Ammon's horn (tissue), 1 donor: ENCODE measurements at places on chromosomes 6 and 20.

DNA sequence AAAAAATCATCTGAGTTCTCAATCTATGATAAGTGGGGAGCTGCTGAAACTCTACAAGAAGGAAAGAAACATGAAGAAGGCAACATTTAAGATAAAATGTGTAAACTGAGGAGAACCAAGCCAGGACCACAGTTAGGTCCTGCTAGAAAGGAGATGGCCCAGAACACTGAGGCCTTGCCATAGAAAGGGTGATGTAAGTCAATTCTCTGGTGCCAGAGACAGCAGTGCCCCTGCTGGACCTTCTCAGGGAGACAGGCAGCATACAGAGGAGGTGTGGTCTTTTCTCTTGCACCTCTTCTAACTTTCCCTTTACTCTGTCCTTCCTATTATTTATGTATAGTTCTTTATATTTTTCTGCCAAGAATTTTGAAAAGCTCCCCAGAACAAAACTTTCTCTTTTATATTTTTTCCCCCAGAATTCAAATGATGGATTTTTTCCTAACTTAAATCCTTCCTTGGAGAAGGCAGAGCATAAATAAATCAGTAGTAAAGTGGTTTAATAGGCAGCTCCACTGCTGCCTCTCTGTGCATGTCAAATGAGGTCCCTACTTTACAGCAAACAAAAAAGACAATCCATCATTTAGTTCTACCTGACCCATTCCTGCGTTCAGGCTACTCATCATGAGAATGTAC is 9.0 kb downstream of the UQCC2 start:
- DNase-seq: peak; percentile 43

DNA sequence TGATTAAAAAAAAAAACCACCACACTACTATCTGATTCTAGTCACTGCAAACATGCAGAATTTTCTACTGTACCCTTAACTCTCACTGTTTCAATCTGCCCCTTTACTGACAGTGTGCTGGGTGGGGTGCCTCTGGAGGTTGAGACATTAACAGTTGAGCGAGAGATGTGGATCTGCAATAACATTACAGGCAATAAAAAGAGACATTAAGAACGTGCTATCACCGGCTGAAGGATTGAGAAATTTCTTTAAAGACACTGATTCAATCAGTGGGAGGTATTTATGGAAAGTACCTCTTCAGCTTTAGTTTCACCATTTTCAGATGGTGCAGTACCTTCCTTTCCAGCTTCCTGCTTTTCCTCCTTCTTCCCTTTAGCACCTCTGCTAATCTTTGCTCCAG is 32.5 kb downstream of the HMGN3 start:
- DNase-seq: no peak

DNA sequence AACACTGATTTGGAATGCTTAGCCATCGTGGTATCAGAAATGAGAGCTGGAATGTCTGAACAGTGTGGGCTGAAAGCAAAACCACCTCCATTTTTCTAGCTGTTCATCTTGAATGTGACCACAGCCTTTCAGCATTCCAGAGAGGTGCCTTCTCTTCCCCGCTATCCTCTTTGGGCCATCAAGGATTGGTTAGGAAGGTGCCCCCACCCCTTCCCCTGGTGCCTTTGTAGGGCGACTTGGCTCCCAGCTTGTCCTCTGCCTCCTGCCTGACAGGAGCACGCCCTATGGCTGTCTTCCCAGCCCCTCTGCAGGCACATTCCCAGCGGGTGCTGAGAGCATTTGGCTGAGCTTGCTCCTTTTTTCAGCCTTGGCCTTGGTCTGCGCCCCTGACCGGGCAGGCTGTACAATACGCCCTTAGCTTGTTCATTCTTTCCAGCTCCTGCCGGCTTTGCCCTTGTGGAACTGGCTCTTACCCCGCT is 97.5 kb downstream of the ARMC2 start:
- DNase-seq: peak; percentile 87

DNA sequence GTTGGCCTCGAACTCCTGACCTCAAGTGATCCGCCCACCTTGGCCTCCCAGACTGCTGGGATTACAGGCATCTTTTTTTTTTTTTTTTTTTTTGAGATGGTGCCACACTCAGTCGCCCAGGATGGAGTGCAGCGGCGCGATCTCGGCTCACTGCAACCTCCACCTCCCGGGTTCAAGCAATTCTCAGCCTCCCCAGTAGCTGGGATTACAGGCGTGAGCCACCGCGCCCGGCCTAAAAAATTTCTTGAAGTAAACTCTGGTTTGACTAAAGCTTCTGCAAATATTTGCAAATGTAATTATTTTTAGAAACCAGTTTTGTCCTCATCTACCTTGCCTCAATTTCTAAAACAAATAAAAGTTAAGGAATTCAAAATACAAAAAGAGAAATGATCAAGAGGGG is 1.2 kb downstream of the IBTK start:
- DNase-seq: no peak

GRCh38 chr20:9031991-9032390 is 36.9 kb upstream of the PLCB4 start:
- DNase-seq: no peak

- no peak for DNase-seq
Measured at GRCh38 chr6:127243501-127243900, 23.2 kb upstream of the RNF146 start.

GRCh38 chr6:55445648-55446204 is 118.5 kb downstream of the GFRAL start:
- DNase-seq: peak; percentile 45

DNA sequence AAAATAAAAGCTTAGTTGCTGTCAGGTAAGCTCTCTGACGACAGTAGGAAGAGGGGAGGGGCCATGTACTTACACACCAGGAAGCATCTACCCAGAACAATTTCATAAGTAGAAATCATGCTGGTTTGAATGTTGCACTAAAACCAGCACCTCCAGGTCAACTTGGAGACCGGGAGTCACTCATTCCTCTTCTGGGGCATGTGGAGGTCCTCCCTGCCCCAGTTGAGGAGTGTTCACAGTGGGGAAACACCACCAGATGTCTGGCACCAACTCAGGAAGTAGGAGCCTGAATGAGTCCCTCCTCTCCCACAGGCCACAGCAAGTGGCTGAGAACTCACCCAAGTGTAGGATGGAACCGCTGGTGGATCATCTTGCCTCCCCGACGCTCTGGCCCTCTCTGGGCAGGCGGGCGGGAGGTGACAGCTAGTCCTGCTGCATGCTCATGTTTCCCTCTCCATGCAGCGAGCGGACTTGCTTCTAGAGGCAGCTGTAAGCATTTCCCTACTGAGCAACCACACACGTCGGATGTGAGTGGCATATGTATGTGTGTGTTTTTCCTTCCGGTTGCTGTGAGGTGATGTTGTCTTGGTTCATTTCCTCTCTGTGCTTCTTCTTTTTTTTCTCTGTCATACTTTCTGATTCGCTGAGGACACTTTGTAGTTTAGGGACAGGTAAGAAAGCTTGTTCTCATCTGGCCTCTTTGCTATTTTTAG is 149.5 kb upstream of the NEDD9 start:
- peak; percentile 35 for DNase-seq

- peak; percentile 70 for DNase-seq
Measured at GRCh38 chr20:34522969-34523871, 7.0 kb downstream of the DYNLRB1 start.

DNA sequence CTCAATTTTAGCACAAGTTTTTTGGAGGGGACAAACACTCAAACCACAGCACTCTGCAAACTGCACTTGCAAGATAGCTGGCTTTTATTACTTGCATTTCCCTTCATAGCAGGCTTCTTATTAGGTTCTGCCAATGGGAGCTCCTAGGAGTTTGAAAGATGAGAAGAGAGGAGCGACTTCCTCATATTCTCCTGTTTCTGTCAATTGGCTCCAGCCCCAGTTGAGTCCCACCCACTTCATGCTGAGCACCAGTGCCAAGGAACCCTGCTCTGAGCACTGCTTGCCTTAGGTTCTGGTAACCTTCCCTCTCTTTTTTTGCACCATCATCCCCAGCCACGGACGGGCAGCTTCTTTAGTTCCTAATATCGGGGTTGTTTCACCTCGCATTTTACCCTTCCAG is 67.9 kb downstream of the PSMB1 start:
- no peak for DNase-seq

GRCh38 chr6:85556992-85557668 is 36.5 kb downstream of the SNX14 start:
- DNase-seq: no peak

GRCh38 chr20:3080939-3081388 is 3.6 kb downstream of the AVP start:
- DNase-seq: peak; percentile 39

DNA sequence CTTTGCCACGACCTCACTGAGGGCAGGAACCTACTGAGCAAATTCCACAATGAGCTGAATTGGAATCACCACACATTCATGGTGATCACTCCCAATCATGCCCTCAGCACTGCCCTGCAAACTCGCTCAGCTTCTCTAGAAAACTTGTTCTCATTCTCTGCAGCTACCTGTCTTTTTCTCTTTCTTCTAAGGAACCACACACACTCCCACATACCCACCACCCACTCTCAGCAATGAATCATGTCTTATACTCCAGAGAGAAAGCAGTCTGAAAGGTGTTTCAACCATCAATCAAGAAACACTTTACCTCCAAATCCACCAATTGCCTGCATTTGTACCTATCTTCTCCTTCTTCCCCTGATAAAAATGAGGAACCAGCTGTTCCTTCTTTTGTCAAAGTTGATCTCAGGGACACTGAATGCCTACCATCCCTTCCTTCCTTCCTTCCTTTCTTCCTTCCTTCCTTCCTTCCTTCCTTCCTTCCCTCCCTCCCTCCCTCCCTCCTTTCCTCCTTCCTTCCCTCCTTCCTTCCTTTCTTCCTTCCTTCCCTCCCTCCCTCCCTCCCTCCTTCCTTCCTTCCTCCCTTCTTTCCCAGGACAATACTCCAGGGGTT is 84.6 kb upstream of the SGK1 start:
- no peak for DNase-seq

- no peak for DNase-seq
Measured at GRCh38 chr6:44176762-44177509, 18.3 kb downstream of the CAPN11 start.

- no peak for DNase-seq
Measured at GRCh38 chr20:15200147-15200565, 862.7 kb upstream of the FLRT3 start.

GRCh38 chr20:26208296-26209091 is 511.8 kb upstream of the ZNF337 start:
- no peak for DNase-seq

DNA sequence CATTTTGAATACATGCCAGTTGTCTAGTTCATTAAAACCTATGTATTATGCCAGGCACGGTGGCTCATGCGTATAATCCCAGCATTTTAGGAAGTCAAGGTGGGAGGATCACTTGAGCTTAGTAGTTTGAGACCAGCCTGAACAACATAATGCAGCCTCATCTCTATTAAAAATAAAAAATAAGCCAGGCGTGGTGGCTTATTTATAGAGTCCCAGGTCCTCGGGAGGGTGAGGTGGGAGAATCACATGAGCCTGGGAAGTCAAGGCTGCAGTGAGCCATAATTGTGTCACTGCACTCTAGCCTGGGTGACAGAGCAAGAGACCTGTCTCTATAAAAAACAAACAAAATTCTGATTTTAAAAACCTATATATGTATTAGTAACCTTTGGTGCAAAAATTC is 27.5 kb downstream of the ORC3 start:
- no peak for DNase-seq

DNA sequence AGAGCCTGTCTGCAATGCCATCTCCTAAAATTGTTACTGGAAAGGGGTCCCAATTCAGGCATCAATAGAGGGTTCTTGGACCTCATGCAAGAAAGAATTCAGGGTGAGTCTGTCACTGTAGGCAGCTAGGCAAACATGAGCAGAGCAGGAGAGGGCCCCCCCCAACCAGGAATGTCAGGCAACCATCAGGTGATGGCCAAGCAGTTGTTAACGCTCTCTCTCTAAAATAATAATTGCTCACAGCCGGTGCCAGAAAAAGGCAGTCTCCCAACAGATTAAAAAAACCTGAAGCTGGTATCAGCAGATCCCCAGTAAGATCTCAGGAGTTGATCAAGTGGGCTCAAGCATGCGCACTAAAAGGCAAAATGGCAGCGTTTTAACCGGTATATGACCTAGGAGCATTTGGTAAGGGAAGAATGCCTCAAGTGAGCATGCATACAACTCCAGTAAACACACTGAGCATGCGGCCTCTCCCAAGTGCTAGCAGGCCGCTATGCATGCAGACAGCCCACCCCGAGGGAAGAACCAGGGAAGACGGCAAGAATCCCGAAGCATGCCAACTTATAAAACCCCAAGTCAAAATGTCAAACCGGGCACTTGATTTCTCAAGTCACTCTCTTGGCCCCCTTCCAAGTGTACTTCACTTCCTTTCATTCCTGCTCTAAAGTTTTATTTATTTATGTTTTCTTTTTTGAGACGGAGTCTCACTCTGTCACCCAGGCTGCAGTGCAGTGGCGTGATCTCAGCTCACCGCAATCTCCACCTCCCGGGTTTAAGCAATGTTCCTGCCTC is 44.0 kb upstream of the RNGTT start:
- DNase-seq: no peak

DNA sequence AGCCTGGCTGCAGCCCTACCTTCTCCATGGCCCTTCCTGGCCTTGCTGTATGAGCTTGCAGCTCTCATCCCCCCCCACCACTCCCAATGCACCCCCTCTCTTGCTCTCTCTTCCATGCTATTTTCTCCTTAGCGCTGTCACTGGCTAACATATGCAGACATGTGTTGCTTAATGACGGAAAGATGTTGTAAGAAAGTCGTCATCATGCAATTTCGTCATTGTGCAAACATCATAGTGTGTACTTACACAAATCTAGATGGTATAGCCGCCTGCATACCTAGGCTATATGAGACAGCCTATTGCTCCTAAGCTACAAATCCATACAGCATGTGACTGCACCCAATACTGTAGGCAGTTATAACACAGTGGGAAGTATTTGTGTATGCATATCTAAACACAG is 27.0 kb downstream of the ANGPT4 start:
- no peak for DNase-seq

DNA sequence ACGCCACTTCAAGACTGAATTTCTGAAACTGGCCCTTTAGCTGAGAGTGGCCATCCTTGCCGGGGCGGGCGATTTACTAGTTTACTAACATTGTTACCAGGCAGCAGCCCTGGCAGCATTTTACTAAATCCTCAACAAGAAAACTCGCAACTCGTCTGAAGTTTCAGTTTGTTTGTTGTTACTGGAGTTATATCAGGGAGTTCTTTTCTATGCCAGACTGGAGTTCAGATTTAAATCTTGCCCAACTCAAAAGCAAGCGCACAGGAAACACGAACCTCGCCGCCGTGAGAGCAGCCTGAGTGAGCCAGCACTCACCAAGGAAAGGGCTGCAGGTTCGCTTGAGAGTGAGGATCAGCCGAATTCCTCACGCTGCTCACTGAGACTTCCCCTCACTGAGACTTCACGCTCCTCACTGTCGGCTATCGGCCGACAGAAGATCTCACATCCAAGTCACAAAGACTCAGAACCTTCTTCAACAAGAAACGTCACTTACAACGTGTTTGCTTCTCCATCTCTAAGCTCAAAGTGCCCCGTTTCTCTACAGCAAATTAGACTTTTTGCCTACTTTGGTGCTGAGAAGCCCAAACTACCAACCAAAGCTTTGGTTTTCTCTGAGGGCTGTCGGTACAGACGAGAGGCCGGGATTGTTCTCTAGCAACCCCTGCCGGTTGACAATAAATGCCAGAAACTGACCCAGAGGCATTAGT is 78.9 kb downstream of the OLIG3 start:
- DNase-seq: peak; percentile 80
